ENCODE measurements at places on chromosomes 6 and 20. TPM values are rescaled to one million over a fixed set of nuclear protein-coding genes. Genes with fewer than 3 reads are reported as not detected.

The BHLHE23 gene
- total RNA-seq = not detected

The NEDD9 gene
- total RNA-seq = 29.5 TPM

The STMND1 gene
- total RNA-seq = not detected

The NHSL1 gene
- total RNA-seq = 9.2 TPM

The SYTL3 gene
- total RNA-seq = 6.8 TPM

The TBXT gene
- total RNA-seq = not detected

The CNR1 gene
- 0.28 TPM for total RNA-seq

The GPX5 gene
- not detected for total RNA-seq

The LYRM4 gene
- total RNA-seq = 29.9 TPM

The YIPF3 gene
- total RNA-seq = 95.0 TPM

The PERP gene
- 14.2 TPM for total RNA-seq

The FKBP1C gene
- total RNA-seq = 0.38 TPM

The GRM1 gene
- total RNA-seq = under 0.01 TPM

The COL10A1 gene
- total RNA-seq = not detected

The DZANK1 gene
- total RNA-seq = 0.56 TPM

The ETV7 gene
- total RNA-seq = 2.0 TPM

The IRF4 gene
- total RNA-seq = 0.28 TPM

The MAPK14 gene
- 56.0 TPM for total RNA-seq

The MOG gene
- total RNA-seq = not detected

The DPPA5 gene
- total RNA-seq = not detected

The NKX2-4 gene
- total RNA-seq = not detected

The COL12A1 gene
- 163 TPM for total RNA-seq

The PAK5 gene
- not detected for total RNA-seq

The TAGAP gene
- not detected for total RNA-seq

The MEI4 gene
- not detected for total RNA-seq

The DEFB112 gene
- total RNA-seq = not detected

The BPIFB2 gene
- not detected for total RNA-seq

The NKAPL gene
- 2.1 TPM for total RNA-seq

The KCNB1 gene
- under 0.01 TPM for total RNA-seq

The SEL1L2 gene
- not detected for total RNA-seq

The TCP11 gene
- total RNA-seq = 0.19 TPM

The THBD gene
- 18.0 TPM for total RNA-seq

The TTBK1 gene
- total RNA-seq = not detected

The HDGFL1 gene
- not detected for total RNA-seq

The PSMG4 gene
- total RNA-seq = 23.4 TPM

Data from regular cardiac myocyte (primary cell).